Panc1 (cell line): ENCODE measurements at places on chromosomes 3 and 15. TPM values are rescaled to one million over a fixed set of nuclear protein-coding genes. Genes with fewer than 3 reads are reported as not detected.

GRCh38 chr3:16570113-16570512 is 35.1 kb downstream of the DAZL start:
- no peak for DNase-seq
- no peak overlapping the region for H3K4me3 ChIP-seq
- no peaks in the 10 kb centered on the region for H3K36me3 ChIP-seq

DNA sequence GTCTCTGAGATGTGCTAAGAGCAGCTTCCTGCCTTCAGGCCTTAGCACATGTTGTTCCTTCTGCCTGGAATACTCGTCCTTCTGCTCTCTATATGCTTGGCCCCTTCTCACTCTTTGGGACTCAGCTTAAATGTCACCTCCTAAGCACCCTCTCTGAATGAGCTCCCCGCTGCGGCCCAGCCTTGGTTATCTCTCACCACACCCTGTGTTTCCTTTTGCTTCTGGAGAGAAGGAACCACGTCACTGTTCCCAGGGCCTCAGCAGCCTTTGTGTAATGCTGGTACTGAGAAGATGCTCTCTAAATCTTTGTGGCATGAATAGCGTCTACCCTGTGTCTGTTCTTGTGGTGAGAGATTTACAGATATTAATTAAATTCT is 2.2 kb downstream of the FAH start:
- no peak overlapping the region for H3K27ac ChIP-seq
- no peak for DNase-seq
- no peak overlapping the region for H3K4me3 ChIP-seq
- no peaks in the 10 kb centered on the region for H3K36me3 ChIP-seq
- H3K27me3 ChIP-seq: no peaks in the 10 kb centered on the region

DNA sequence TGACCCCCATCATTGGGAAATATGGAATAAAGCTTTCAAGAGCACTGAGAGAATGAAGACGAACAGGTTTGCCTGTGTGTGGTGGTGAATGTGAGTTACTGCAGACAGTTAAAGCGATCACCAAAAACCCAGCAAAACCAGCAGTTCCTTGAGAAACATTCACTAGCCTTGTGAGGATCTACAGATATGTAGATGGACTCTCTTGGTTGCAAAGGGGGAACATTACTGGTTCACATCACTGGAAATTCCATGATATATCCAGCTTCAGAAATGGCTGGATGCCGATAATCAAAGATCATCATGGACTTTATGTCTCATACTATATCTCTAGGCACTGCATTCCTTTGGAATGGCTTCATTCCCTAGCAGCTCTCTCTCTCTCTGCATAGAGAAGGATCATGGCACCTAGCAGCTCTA is 10.2 kb upstream of the HERC1 start:
- no peaks in the 10 kb centered on the region for H3K36me3 ChIP-seq
- H3K27me3 ChIP-seq: no peaks in the 10 kb centered on the region
- no peak for DNase-seq
- no peak overlapping the region for H3K4me3 ChIP-seq
- no peaks in the 10 kb centered on the region for H3K4me1 ChIP-seq

DNA sequence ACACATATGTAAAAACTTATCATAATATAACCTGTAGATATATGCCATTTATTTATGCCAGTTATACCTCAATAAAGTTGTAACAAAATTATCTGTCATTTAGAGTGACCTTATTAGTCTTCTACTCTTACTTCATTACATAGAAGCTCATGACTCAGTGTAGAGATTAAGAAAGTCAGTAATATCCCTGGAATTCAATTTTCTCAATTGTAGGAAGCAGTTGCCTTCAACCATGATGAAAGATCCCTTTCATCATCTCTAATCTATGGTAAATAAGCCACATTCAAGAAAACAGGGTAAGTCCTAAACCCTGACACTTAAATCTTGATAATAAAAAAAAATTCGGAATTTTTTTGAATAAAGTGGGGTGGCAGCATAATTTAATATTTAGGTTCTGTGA is 216.5 kb upstream of the PEX5L start:
- H3K36me3 ChIP-seq: no peaks in the 10 kb centered on the region
- DNase-seq: no peak
- no peak overlapping the region for H3K27ac ChIP-seq
- no peaks in the 10 kb centered on the region for H3K4me1 ChIP-seq

- H3K27ac ChIP-seq: no peak overlapping the region
- no peaks in the 10 kb centered on the region for H3K4me1 ChIP-seq
- no peak overlapping the region for H3K4me3 ChIP-seq
- H3K36me3 ChIP-seq: peaks cover 16% of the 10 kb centered on the region
- H3K27me3 ChIP-seq: no peaks in the 10 kb centered on the region
- DNase-seq: no peak
Measured at GRCh38 chr3:138271189-138271794, 58.4 kb downstream of the NME9 start.

GRCh38 chr3:99458013-99458412 is 180.4 kb upstream of the COL8A1 start:
- no peaks in the 10 kb centered on the region for H3K27me3 ChIP-seq
- no peaks in the 10 kb centered on the region for H3K36me3 ChIP-seq
- no peak overlapping the region for H3K27ac ChIP-seq

GRCh38 chr15:41631880-41632470 is 28.2 kb upstream of the MGA start:
- no peak for DNase-seq
- no peaks in the 10 kb centered on the region for H3K27me3 ChIP-seq
- peak overlapping the region; percentile 49; the same call in 1 of the 2 replicates for H3K27ac ChIP-seq
- H3K4me3 ChIP-seq: no peak overlapping the region

The MKRN2OS gene
- not detected for total RNA-seq

DNA sequence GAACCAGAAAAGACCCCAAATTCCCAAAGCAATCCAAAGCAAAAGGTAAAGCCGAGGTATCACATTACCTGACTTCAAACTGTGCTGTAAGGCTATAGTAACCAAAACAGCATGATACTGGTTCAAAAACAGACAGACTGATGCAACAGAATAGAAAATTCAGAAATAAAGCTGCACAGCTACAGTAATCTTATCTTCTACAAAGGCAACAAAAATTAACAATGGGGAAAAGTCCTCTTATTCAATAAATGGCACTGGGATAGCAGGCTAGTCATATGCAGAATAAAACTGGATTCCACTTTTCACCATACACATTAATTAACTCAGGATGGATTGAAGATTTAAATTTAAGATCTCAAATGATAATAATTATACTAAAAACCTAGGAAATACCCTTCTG is 392.6 kb upstream of the CBLB start:
- no peaks in the 10 kb centered on the region for H3K4me1 ChIP-seq
- H3K27ac ChIP-seq: no peak overlapping the region
- no peak overlapping the region for H3K4me3 ChIP-seq
- H3K27me3 ChIP-seq: no peaks in the 10 kb centered on the region
- no peaks in the 10 kb centered on the region for H3K36me3 ChIP-seq
- DNase-seq: no peak

DNA sequence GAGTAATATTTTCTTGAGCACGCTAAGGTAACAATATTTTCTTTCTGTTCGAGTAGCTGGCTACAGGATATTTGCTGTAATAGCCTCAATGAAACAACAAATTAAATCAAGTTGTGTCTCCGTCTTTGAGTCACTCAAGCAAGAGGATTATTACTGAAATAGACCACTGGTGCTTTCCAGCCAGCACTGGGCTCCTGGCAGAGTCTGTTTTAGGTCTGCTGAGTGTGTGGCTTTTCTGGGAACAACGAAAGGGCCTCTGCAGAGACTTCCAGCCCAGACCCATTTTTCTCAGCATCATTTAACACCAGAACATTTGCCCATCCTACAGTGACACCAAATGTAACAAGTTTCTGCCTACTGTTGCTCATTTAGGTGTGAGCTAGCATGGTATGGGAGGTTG is 652.9 kb downstream of the MAGI1 start:
- H3K36me3 ChIP-seq: no peaks in the 10 kb centered on the region
- no peak overlapping the region for H3K4me3 ChIP-seq
- H3K27ac ChIP-seq: no peak overlapping the region
- no peaks in the 10 kb centered on the region for H3K27me3 ChIP-seq
- no peak for DNase-seq
- no peaks in the 10 kb centered on the region for H3K4me1 ChIP-seq

The PDIA5 gene
- 53.6 TPM for total RNA-seq

GRCh38 chr3:134597390-134597970 is 53.3 kb downstream of the KY start:
- H3K4me1 ChIP-seq: peaks cover 5% of the 10 kb centered on the region; the same call in 1 of the 2 replicates
- H3K4me3 ChIP-seq: no peak overlapping the region
- H3K36me3 ChIP-seq: no peaks in the 10 kb centered on the region
- H3K27me3 ChIP-seq: peaks cover 12% of the 10 kb centered on the region
- no peak overlapping the region for H3K27ac ChIP-seq
- DNase-seq: no peak

The CPLX3 gene
- total RNA-seq: not detected

DNA sequence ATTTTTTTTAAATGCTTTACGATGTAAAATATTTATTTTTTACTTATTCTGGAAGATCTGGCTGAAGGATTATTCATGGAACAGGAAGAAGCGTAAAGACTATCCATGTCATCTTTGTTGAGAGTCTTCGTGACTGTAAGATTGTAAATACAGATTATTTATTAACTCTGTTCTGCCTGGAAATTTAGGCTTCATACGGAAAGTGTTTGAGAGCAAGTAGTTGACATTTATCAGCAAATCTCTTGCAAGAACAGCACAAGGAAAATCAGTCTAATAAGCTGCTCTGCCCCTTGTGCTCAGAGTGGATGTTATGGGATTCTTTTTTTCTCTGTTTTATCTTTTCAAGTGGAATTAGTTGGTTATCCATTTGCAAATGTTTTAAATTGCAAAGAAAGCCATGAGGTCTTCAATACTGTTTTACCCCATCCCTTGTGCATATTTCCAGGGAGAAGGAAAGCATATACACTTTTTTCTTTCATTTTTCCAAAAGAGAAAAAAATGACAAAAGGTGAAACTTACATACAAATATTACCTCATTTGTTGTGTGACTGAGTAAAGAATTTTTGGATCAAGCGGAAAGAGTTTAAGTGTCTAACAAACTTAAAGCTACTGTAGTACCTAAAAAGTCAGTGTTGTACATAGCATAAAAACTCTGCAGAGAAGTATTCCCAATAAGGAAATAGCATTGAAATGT is 15.6 kb downstream of the THBS1 start:
- H3K27me3 ChIP-seq: no peaks in the 10 kb centered on the region
- no peak overlapping the region for H3K27ac ChIP-seq
- no peak overlapping the region for H3K4me3 ChIP-seq
- no peaks in the 10 kb centered on the region for H3K36me3 ChIP-seq
- no peaks in the 10 kb centered on the region for H3K4me1 ChIP-seq

The ACP3 gene
- total RNA-seq: not detected

GRCh38 chr3:123290107-123290930 is 88.6 kb downstream of the SEC22A start:
- no peak overlapping the region for H3K27ac ChIP-seq
- no peaks in the 10 kb centered on the region for H3K36me3 ChIP-seq
- peaks cover 6% of the 10 kb centered on the region for H3K27me3 ChIP-seq
- no peaks in the 10 kb centered on the region for H3K4me1 ChIP-seq
- no peak overlapping the region for H3K4me3 ChIP-seq

The UROC1 gene
- not detected for total RNA-seq

GRCh38 chr3:122742234-122742633 is 51.4 kb downstream of the HSPBAP1 start:
- no peak for DNase-seq
- H3K4me3 ChIP-seq: no peak overlapping the region
- H3K27me3 ChIP-seq: no peaks in the 10 kb centered on the region
- H3K36me3 ChIP-seq: no peaks in the 10 kb centered on the region
- H3K4me1 ChIP-seq: no peaks in the 10 kb centered on the region

DNA sequence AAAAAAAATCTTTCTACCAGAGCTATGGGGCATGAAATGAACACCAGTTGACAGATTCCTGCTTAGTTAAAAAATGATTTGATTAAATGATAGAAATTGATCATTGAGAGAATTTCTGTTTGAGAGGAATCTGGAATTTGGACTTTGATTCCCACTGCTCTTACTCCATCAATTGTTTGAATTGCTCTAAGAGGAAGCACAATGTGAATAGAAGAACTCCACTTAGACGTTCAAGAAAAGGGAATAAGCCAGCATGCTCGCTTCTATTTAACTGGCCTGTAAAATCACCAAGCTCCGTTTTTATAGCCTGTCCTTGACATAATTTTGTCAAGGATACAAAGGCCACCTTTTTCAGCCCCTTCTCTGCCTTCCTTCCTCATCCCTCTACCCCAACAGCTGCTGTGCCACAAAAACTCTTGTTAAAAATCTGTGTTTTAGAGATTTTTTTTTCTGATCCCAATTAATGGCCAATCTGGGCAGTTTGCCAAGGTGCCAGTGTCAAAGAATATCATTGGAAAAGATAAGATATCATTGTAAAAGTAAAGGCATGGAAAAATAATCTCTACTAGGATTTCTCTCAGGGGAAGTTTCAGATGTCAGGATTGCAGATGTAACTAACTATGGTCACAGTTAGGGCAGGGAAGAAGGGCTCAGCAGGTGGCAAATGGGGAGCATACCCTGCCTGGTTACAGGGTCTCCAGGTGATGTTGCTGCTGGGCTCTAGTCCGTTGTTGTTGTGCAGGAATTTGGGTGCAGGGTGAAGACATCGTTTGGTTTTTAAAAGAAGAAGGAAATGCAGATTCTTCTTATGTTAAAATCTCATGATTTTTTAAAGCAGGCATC is 301.8 kb upstream of the PDZRN3 start:
- no peak overlapping the region for H3K27ac ChIP-seq
- H3K27me3 ChIP-seq: no peaks in the 10 kb centered on the region
- H3K36me3 ChIP-seq: no peaks in the 10 kb centered on the region
- no peak overlapping the region for H3K4me3 ChIP-seq
- no peak for DNase-seq

- no peaks in the 10 kb centered on the region for H3K36me3 ChIP-seq
- no peaks in the 10 kb centered on the region for H3K4me1 ChIP-seq
Measured at GRCh38 chr15:39874890-39875549, 45.0 kb downstream of the GPR176 start.

- H3K36me3 ChIP-seq: no peaks in the 10 kb centered on the region
- H3K27ac ChIP-seq: no peak overlapping the region
- H3K27me3 ChIP-seq: no peaks in the 10 kb centered on the region; the same call in 1 of the 2 replicates
- DNase-seq: no peak
- H3K4me3 ChIP-seq: no peak overlapping the region
- H3K4me1 ChIP-seq: no peaks in the 10 kb centered on the region
Measured at GRCh38 chr3:119627461-119627860, 29.8 kb downstream of the PLA1A start.

DNA sequence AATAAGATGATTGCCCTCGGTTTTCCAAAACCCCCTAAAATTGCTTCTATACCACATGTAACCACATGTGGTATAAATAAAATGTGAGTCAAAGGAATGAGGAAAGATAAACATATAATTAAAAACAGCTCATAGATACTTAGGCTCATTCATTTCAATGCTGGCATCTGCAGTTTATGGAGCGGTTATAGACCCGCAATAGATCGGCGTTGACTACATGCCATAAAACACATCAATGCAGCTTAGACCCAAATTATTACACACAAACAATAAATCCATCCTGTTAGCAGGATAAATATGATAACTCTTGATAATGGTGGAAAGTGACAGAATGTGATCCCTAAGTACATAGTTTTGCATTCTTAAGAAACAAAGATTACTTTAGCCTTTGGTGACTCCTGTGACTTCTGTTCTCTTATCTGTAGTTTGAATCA is 143.7 kb downstream of the NR2F2 start:
- H3K4me3 ChIP-seq: no peak overlapping the region
- no peak overlapping the region for H3K27ac ChIP-seq
- no peak for DNase-seq
- H3K4me1 ChIP-seq: no peaks in the 10 kb centered on the region
- no peaks in the 10 kb centered on the region for H3K36me3 ChIP-seq
